ENCODE measurements at places on chromosomes 7 and 10. TPM values are rescaled to one million over a fixed set of nuclear protein-coding genes. Genes with fewer than 3 reads are reported as not detected.

DNA sequence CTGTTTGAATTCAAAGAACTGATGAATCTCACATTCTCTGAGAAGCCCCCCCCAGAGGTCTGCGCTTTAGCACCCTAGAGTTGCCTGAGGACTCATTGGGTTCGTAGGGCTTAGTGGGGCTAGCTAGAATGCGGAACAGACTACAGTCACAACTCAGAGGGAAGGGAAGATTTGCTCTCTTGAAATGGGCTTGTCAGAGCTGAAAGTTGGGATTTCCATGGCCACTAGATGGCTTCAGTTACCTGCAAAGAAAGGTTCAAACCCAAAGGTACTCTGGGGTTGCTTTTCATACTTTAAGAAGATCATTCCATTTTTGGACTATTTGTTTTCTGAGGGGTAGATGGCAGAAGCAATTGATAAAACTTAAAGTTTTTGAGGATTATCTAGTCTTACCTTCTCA is 205.0 kb downstream of the BBS9 start:
- peak; percentile 16 for DNase-seq

GRCh38 chr10:78004215-78005026 is 24.9 kb downstream of the POLR3A start:
- DNase-seq: no peak

DNA sequence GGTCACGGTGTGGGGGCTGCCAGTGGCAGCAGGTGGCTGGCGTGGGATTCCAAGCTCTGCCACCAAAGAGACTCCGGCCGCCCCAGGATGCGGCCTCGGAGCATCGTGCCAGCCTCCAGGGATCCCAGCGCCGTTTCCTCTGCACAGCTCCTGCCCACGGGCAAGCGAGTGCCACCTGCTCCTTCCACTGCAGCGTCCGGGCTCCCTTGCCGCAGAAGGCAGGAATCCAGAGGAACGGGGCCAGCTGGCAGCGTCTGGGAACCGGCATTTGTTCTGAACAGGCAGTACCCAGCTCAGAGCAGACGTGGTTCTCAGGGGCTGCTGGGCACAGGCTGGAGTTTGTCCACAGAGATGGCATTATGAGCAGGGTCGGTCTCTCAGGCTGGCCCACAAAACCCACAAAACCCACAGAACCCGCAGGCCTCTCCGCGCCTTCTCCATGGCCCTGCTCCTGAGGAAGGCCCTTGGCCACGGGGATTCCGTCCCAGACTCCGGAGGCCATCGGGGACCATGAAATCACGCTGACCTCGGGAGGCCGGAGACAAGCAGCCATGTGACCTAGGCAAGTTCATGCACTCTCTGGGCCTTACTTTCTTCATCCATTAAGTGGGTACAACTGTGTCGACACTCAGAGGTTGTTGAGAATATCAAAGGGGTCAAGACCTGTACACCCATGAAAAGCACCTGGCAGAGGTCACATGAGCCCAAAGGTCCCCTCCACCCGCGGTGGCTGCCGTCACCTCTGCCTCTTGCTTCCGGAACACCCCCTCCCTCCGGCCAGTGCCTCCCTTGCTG is 72.1 kb upstream of the TNRC18 start:
- no peak for DNase-seq

FGFBP3 gene
- total RNA-seq: 1.4 TPM

DNA sequence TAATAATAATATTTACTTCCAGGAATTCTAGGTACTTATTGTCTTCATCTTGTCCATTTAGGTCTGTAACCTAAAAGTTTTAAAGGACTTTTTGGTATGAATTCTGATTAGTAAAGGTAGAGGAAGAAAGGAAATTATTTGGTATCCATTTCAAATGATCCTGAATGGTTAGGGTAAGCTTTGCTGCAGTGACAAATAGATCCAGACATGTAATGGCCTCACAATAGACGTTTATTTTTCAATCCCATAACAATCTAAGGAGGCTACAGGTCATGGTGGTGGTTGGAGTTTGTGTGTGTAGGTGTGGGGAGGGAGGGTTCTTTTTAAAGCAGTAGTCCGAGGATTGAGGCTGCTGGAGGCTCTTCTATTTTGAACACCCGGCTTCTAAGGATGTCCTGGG is 5.3 kb downstream of the FBH1 start:
- DNase-seq: no peak

STEAP1 gene
- total RNA-seq: 34.7 TPM

DNA sequence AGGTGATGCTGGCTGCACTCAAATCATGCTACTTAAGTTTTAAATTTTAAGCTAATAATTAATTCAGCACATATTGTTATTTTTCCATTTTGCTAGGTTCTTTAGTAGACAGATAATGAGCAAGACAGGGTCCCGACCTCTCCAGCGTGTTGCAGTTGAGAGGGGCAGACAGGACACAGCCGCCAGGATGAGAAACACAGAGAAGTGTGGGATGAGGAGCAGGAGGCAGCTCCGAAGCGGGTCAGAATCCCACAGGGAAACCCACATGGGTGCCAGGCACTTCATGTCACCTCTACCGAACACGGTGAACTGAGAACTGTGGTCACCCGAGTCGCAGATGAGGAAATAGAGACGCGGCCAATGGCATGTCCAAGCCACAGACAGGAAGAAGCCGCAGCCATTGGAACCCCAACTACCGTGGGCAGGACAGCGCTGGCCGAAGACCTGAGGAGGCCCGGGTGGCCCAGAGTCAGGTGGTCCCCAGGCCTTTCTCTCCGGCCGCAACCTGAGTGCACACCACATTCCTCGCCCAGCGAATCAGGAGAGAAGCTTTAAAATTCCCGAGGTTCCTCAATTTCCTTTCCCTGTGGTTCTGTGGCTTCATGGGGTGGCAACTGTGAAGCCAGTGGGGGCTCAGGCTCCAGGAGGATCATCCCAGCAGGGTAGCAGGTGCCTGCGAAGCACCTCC is 213.0 kb downstream of the DNAJB6 start:
- DNase-seq: no peak

LARP4B gene
- total RNA-seq: 49.5 TPM
